Tibial artery (tissue), 4 donors: ENCODE measurements at places on chromosomes 6 and 20.

DNA sequence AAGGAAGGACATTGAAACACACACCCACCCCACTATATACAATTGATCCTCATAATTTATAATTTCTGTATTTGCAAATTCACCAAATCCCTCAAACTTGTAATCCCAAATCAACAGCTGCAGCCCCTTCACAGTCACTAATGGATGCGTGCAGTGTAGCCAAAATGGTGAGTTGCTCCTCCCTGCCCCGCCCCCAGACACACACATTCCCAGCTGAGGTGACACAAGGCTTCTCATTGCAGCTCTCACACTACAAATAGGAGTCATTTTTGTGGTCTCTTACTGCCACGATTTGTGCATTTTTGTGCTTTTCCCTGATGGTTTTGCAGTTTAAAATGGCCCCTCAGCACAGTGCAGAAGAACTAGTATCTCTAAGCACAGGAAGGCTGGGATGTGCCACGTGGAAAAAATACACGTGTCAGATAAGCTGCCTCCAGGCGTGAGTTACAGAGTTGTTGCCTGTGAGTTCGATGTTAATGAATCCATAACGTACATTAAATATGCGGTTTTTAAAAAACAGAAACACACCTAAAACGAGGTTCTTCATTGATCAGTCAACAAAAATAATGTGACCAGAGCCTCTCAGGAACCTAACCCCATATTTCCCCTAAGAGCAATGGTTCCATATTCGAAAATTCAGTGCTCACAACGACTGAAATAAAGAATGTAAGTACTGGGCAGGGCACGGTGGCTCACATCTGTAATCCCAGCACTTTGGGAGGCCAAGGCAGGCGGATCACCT, 8.2 kb downstream of the ATP9A start:
- no peak for DNase-seq

GRCh38 chr20:58431134-58431533, 42.1 kb downstream of the VAPB start:
- DNase-seq = no peak

DNA sequence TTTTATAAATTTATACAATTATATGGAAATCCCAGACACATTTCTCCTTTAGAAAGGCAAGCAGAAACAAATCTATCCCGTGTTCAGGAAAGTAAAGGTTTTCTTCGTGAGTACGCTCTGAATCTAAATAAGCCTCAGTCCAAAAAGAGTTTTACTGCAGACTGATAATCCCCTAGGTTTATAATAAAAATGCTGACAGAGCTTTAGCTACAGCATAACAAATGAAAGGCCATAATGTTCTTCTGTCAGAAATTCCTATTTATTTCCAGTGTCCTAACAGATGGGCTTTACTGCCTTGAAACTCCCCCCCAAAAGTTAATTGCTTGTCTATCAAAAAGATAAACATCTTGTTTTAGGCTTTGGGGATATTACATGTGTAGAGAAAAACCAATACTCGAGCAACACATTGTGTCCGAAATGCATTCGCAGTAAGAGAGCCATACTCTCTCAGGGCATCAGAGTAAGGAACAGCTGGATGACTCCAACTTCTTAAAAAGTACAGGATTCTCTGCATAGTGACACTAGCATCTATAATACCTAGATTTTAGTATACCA, 109.0 kb downstream of the PRKN start:
- DNase-seq = no peak

DNA sequence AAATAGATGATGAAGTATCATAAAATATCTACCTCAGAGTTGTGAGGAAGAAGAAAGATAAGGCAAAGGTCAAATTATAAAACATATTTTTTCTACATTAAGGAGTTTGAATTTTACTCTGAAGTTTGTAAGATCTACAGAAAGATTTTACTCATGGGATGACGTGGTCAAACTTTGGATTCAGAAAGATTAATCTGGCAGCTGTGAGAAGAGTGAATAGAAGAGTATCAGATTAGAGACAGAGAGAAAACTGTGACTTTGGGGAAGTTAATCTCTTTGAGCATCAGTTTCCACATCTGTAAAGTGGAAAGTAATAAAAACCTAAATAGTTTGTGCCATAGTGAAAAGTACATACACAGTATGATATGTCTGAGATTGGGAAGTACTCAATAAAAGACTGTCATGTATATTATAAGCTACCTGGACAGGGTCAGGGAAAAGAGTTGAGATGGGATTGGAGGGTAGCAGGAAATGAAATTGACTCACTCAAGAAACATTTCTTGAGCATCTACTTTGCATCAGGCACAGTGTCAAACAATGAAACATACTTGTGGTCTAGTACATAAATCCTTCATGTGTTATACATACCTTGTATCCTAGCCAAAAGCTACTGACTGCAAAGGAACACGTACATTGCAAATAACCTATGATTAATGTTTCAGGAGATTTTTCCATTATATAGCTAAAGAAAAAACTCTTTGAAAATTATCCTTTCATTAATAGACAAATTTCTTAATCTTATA, 222.1 kb downstream of the TMEM200A start:
- no peak for DNase-seq

GRCh38 chr20:59663513-59664060, 59.2 kb downstream of the PHACTR3 start:
- no peak for DNase-seq

- no peak for DNase-seq
Observed at GRCh38 chr20:47730744-47731143, 54.5 kb downstream of the SULF2 start.

- no peak for DNase-seq
Observed at GRCh38 chr6:29892696-29893095, 49.6 kb upstream of the HLA-A start.

DNA sequence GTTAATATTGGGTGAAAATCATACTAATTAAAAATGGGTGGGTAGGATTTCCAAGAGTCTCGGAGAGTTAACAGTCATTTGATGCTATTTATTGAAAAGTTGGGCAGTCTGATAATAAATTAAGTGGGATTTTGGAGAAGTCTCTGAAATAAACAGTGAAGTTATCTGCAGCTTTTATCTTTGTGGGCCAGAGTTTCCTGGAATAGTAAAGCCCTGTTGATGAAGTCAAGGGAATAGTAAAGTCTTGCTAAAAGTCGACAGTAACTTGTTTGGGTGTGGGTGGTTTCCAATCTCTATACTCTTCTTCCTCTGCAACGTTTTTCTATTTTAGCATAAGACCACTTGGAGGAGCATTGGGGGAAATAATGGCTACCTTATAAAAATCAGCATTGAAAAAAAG, 493.6 kb downstream of the EPM2A start:
- no peak for DNase-seq
